ENCODE measurements at places on chromosomes 11 and 22.

DNA sequence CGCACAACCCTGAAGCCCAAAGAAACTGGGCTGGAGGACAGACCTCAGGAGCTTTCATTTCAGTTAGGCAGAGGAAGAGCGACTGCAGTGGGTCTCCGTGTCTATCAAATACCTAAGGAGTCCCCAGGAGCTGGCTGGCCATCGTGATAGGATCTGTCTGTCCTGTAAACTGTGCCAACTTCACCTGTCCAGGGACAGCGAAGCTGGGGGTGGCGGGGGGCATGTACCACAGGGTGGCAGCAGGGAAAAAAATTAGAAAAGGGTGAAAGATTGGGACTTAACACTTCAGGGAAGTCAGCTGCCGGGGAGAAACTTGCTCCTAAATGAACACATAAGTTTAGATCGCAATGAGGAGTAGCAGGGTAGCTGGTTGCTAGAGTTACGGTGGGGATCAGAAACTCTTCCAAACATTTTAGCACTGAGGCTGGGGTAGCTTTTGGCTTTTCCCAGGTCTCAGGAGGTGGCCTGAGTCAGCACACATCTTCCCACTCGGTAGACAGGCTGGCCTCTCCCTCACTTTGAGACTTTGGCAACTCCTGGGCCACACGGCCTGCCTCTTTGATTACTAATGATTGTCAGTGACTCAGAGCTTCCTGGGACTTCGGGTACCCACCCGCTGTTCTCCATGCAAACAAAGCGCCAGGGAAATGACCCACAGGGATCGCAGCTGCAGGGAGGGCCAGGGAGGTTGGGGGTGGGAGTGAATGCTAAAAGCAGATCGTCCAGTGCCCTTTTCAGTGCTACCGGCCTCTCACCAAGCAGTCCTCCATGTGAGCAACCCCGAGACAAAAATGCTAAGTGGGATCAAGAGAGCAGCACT, 2.9 kb upstream of the MTFP1 start:
- DNase-seq: peak; percentile 16

DNA sequence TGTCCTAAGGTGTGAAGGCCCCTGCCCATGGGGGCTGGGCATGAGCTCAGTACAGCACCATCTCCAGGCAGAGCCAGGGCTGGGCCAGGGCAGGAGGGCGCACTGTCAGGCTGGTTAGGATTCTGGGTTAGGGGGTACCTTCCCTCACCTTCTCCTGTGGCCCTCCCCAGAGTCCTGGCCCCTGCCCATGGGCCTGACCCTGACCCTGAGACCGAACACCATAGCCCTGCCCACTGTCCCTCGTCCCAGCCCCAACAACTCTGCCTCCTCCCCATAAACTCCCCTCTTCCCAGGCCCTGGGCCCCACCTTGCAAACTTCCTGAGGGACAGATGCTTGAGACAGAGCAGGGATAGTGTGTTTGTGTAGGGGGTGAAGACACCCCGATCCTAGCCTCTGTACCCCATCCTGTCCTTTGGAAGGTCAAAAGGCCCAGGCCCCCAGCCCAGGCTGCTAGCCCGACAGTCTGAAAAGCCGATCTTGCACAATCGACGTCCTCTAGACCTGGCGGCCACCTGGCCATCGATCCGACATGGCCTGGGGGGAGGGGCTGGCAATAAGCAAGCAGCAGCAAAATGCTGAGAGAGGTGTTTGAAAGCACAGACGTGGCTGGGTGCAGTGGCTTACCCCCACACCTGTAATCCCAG, 2.7 kb upstream of the TMPRSS6 start:
- DNase-seq: no peak

DNA sequence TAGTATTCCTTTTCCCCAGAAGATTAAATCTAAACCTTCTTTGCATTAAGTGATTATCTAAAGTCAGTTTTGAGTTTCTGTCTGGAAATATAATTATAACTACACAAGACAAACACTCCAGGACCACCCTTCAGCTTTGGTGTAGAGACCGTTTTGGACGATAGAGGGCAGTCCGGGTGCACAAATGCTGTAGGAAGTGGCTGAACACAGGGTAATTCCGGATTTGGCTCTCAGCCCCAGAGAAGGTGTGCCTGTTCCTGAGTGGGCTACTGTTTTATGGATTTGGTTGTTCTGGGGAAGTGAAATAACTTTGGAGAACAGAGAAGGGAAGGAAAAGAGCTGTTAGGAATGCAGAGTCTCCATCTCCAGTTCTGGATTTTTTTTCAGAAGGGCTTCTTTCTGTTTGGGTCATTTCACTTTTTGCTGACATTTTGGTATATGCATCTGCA, 14.8 kb downstream of the EXT2 start:
- DNase-seq: peak; percentile 30

GRCh38 chr11:57729479-57729878, 11.8 kb upstream of the SELENOH start:
- DNase-seq: no peak

GRCh38 chr11:125517116-125517770, 21.2 kb upstream of the FEZ1 start:
- no peak for DNase-seq

DNA sequence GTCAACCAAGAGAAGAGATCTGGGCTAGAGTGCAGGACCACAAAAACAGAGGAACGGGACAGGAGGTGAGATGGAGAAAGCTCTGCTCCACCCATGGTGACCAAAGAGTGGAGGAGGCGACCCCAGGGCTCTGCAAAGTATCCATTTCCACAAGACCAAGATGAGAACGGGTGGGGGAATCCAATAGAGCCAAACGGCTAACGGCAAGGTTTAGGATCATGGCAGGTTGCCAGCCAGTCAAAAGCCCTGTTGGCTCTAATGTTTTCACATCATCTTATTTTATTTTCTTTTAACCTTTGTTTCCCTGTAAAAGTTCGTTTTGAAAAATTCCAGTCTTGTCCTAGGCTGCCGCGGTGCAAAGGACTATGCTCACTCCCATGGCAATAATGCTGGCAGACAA, 52.1 kb upstream of the CHST1 start:
- DNase-seq: no peak

- DNase-seq: no peak
Measured at GRCh38 chr11:2379466-2380174, 2.5 kb downstream of the CD81 start.

- DNase-seq: no peak
Measured at GRCh38 chr11:69647390-69647748, 6.4 kb downstream of the CCND1 start.

DNA sequence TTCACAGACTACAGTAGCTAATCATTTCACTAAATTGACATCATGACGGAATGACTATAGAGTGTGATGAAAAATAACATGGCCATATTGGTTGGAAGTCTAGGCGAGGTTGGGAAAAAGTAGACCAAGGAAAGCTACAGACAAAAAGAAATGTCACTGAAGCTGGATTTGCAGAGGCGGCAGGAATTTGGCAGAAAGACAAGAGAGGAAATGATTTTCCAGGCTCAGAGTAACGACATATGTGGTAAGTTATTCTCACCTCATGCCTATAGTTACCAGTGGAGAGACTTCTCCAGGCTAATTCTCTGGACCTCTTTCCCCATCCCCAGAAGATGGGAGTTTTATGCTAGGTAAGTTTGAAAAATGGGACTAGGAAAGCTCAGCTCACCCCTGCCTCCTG, 1005.8 kb upstream of the CCDC90B start:
- DNase-seq: no peak

Data from stimulated activated CD4-positive, alpha-beta T cell treated with anti-CD3 and anti-CD28 coated beads, Interleukin-4, amount 100 ng/mL, for 4 hours (primary cell).